Activated T-cell treated with anti-CD3 and anti-CD28 coated beads for 4 hours (primary cell): ENCODE measurements at places on chromosomes 5 and 9.

- DNase-seq = no peak
Observed at GRCh38 chr5:89280103-89281037, 397.4 kb upstream of the MEF2C start.

DNA sequence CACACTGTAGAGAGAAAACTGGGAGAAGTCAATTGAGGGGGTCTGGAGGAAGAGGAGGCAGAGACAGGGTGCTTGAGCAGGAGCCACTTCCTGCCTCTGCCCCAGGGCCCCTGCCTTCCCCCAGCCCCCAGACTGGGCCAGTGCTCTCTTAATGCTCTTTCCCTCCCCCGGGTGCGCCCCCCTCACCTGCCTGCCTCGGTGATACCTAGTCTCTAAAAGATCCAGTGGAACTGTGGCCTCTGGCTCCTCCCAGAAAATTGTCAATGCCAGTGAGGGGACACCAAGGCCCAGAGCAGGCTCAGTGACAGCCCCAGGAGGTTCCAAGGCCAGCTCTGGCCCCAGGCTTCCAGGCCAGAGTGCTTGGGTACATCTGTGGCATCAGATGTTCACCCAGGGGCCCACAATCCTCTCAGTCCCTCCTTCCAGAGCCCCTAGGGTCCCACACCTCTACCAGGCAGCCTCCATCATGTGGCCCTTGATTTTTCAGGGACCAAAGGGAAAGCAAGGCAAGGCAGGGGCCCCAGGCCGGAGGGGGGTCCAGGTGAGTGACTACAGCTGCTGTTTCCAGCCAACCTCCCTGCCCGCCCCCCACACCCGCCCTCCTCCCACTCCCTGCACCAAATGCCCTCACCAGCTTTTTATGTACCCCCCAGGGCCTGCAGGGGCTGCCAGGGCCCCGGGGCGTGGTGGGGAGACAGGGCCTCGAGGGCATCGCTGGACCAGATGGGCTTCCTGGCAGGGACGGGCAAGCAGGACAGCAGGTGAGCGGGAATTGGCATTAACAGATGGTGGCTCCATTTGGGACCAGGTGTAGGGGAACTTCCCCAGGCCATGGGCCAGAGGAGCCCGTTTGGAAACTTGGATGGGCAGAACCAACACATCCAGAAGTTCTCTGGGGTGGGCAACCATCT is 33.1 kb upstream of the ORM1 start:
- no peak for DNase-seq

- no peak for DNase-seq
Observed at GRCh38 chr5:126801992-126802294, 25.0 kb downstream of the LMNB1 start.

DNA sequence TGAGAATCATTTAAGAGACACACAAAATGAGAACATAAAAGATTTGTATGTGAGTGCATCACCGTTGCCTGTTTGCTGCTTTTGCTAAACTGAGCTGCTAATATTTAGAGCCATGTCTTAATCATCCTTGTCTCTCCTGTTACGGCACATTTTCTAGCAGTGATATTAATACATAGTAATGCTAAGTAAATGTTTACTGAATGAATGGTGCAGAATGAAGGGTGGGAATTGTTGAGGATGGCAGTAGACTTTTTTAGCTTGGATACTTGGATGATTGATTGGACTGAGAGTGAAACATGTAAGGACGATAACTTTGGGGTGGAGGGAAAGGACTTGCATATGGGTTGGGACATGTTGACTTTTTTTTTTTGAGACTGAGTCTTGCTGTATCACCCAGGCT is 102.3 kb upstream of the ABCA1 start:
- no peak for DNase-seq

DNA sequence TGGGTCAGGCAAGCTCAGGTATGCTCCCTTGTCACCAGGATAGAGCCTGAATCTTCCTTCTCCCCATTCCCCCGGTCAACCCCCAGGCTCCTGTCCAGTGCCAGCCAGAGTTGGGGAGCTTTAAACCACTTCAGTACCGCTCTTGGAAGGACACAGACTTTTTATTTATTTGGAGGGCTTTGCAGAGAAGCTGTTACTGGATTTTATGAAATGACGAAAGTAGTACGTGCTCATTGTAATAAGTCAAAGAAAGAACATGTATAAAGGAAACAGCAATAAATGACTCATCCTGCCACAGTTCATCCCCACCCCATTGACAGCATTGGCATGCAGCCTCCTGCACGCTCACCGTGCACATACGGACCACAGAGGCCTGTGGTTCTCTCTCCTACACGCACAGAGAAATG is 230.3 kb downstream of the AUH start:
- DNase-seq = no peak

- DNase-seq = no peak
Observed at GRCh38 chr5:157993201-157993600, 134.3 kb upstream of the CLINT1 start.

DNA sequence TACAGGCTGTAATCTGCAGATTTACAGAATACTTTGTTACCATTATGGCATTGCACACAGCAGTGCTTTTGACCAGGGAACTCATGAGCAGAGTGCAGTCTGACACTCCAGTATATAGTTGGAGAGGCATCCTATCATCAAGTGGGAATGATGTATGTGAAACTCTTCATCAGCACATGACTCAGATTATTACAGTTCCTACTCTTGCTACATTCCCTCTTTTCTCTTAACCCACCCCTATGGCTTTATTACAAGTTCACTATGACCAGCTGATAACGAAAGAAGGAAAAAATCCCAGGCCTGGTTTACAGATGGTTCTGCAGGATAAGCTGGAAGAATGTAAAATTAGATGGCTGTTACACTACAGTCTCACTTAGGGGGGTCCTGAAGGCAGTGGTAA is 385.9 kb downstream of the RASEF start:
- no peak for DNase-seq

- no peak for DNase-seq
Observed at GRCh38 chr5:98458726-98459125, 314.7 kb upstream of the RGMB start.
